Progenitor cell of endocrine pancreas (in vitro differentiated cells): ENCODE measurements at places on chromosomes 16 and 17.
A peak's percentile ranks its signal among the peaks of the same experiment; 100 is the strongest.

- no peaks in the 10 kb centered on the region for H3K36me3 ChIP-seq
- no peak overlapping the region for H3K27ac ChIP-seq
- H3K27me3 ChIP-seq, result peaks cover 27% of the 10 kb centered on the region
- DNase-seq, result no peak
Measured at GRCh38 chr17:4580291-4580690, 4.0 kb upstream of the SMTNL2 start.

GRCh38 chr17:46063241-46063640 is 64.2 kb downstream of the STH start:
- no peak overlapping the region for H3K27ac ChIP-seq
- peaks cover 24% of the 10 kb centered on the region for H3K36me3 ChIP-seq
- no peaks in the 10 kb centered on the region for H3K27me3 ChIP-seq
- H3K4me3 ChIP-seq, result no peak overlapping the region
- H3K4me1 ChIP-seq, result peaks cover 11% of the 10 kb centered on the region

DNA sequence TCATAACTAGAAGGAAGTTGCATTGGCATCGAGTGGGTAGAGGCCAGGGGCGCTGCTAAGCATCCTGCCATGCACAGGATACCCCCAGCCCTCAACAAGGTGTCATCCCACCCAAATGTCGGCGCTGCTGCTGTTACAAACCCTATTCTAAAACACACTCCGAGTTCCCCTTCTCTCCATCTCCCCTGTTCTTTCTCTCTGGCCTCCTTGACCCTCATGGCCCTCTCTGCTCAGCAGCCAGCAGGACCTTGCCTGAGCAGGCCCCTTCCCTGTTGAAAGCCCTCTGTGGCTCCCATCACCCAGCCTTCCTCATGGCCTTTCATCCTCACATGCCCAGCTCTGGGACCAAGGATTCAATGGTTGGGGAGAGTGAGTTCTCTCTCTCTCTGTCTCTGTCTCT is 22.3 kb upstream of the CACNG5 start:
- no peak overlapping the region for H3K4me3 ChIP-seq
- H3K36me3 ChIP-seq, result no peaks in the 10 kb centered on the region
- no peak for DNase-seq
- no peak overlapping the region for H3K27ac ChIP-seq
- H3K4me1 ChIP-seq, result no peaks in the 10 kb centered on the region

DNA sequence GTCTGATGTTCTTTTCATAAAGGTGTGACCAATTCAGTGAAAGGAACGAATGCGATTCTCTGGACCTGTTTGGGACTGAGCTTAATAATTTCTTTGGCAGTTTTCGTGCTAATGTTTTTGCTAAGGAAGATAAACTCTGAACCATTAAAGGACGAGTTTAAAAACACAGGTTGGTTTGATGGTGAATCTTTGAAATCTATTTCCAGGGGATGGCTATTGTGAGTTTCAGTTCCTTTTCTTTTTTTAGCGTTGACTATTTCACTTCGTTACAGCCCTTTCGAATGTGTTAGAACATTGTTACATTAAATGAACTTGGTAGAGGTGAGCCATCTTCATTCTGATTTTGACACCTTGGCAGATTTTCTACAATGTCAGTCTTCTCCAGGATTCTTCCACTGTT is 1.2 kb downstream of the TNFRSF17 start:
- no peaks in the 10 kb centered on the region for H3K27me3 ChIP-seq
- no peak for DNase-seq
- peaks cover 6% of the 10 kb centered on the region for H3K4me1 ChIP-seq
- H3K27ac ChIP-seq, result no peak overlapping the region
- H3K4me3 ChIP-seq, result no peak overlapping the region
- H3K36me3 ChIP-seq, result no peaks in the 10 kb centered on the region

GRCh38 chr16:68377667-68378393 is 67.0 kb downstream of the PRMT7 start:
- no peak for DNase-seq
- no peak overlapping the region for H3K27ac ChIP-seq
- peaks cover 16% of the 10 kb centered on the region for H3K27me3 ChIP-seq
- peaks cover 25% of the 10 kb centered on the region for H3K4me1 ChIP-seq
- H3K36me3 ChIP-seq, result no peaks in the 10 kb centered on the region
- H3K4me3 ChIP-seq, result no peak overlapping the region

- DNase-seq, result no peak
- H3K27ac ChIP-seq, result no peak overlapping the region
- H3K27me3 ChIP-seq, result peaks cover 23% of the 10 kb centered on the region
- no peak overlapping the region for H3K4me3 ChIP-seq
- peaks cover 32% of the 10 kb centered on the region for H3K4me1 ChIP-seq
Measured at GRCh38 chr16:54488729-54489128, 202.1 kb upstream of the IRX3 start.

DNA sequence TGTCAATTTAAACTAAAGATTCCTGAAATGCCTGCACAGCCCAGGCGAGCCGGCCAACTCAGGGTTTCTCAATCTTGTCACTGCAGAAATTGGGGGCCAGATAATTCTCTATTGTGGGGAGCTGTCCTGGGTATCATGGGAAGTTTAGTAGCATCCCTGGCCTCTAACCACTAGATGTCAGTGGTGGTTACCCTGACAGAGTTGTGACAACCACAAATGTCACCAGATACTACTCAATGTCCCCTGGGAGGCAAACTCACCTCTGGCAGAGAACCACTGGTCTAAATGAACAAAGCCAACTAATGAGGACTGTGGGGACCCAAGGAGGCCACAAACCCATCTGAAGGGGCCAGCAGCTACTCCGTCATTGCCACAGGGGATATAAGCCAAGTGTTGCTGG is 90.9 kb downstream of the MYH11 start:
- H3K27ac ChIP-seq, result no peak overlapping the region
- H3K27me3 ChIP-seq, result peaks cover 17% of the 10 kb centered on the region
- no peak for DNase-seq
- no peaks in the 10 kb centered on the region for H3K36me3 ChIP-seq

DNA sequence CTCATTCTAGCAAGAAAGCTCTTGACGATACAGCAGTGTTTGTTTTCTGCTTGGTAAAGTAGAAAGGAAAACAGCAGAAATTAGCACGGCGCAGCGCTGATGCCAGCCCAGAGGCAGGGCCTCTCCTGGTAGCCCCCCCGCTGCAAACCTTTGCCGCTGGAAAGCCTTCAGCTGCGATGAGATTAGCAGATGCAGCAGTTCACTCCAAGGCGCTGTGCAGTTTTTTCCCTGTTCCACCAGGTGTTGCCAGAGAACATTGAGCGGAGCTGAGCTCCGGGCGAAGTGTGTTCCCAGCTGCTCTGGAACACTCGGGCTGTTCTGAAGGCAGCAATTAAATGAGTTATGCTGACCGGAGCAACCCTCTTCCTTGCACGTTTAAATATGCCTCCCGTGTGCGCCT is 72.5 kb downstream of the RBFOX1 start:
- peaks cover 33% of the 10 kb centered on the region for H3K27me3 ChIP-seq
- no peaks in the 10 kb centered on the region for H3K36me3 ChIP-seq
- DNase-seq, result peak; percentile 26
- H3K4me3 ChIP-seq, result no peak overlapping the region

DNA sequence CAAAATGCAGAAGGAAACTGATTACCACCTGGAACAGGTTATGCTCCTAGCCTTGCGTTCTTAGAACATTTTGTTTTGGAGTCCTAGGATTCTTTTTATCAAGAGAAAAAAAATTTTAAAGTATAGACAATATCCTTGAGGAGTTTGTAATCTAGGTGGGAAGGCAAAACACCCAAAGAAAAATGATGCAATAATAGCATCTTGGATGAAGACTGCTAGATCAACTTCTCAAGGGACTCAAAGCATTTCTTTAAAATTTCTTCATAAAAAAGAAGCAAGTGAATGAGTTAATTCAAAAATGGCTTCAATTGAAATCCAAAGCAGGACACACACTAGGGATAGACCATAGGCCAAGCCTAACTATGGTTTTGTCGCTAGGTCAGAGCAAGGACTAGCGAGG is 515.8 kb upstream of the ZFHX3 start:
- peaks cover 54% of the 10 kb centered on the region for H3K27me3 ChIP-seq
- no peaks in the 10 kb centered on the region for H3K36me3 ChIP-seq
- peaks cover 4% of the 10 kb centered on the region for H3K4me1 ChIP-seq
- DNase-seq, result no peak
- H3K4me3 ChIP-seq, result no peak overlapping the region

- no peak overlapping the region for H3K4me3 ChIP-seq
- H3K4me1 ChIP-seq, result peaks cover 9% of the 10 kb centered on the region
- H3K36me3 ChIP-seq, result no peaks in the 10 kb centered on the region
- no peak overlapping the region for H3K27ac ChIP-seq
- no peak for DNase-seq
Measured at GRCh38 chr17:7112510-7113108, 2.0 kb downstream of the ASGR2 start.

GRCh38 chr17:41060052-41060604 is at the start of gene KRTAP2-3:
KRTAP2-3 (minus strand) TSS chr17:41060114; CDS start chr17:41060050, 64 bp downstream.
- no peak within 1 kb of the TSS for H3K4me3 ChIP-seq
- H3K27ac ChIP-seq, result peak within 1 kb of the TSS; percentile 87
- no peak for DNase-seq
- peaks cover 10% of the 10 kb centered on the region for H3K4me1 ChIP-seq
- no peaks in the 10 kb centered on the region for H3K27me3 ChIP-seq

DNA sequence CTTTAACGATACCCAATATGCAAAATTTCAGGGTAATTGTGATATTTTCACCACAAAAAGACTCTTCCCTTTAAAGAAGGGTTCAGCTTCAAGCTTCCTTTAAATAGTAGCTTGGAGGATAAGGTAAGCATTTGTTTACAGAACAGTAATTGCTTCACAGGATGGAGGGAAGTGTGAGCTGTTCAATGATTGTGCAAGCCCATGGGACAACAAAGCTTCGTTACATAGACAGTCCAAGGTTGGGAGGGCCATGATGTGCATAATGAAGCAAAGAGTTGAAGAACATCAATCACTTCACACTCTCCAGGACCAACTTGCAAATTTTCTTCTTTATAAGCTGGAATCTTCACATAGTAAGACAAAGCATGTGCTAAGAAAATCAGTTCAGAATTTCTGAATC is 145.0 kb upstream of the ASIC2 start:
- no peaks in the 10 kb centered on the region for H3K36me3 ChIP-seq
- H3K27ac ChIP-seq, result no peak overlapping the region
- no peak overlapping the region for H3K4me3 ChIP-seq
- no peaks in the 10 kb centered on the region for H3K4me1 ChIP-seq
- no peaks in the 10 kb centered on the region for H3K27me3 ChIP-seq
- no peak for DNase-seq

- DNase-seq, result no peak
- peaks cover 7% of the 10 kb centered on the region for H3K4me1 ChIP-seq
- peaks cover 3% of the 10 kb centered on the region for H3K36me3 ChIP-seq
- no peaks in the 10 kb centered on the region for H3K27me3 ChIP-seq
- no peak overlapping the region for H3K27ac ChIP-seq
Measured at GRCh38 chr17:81221371-81221841, 1.4 kb downstream of the CEP131 start.

DNA sequence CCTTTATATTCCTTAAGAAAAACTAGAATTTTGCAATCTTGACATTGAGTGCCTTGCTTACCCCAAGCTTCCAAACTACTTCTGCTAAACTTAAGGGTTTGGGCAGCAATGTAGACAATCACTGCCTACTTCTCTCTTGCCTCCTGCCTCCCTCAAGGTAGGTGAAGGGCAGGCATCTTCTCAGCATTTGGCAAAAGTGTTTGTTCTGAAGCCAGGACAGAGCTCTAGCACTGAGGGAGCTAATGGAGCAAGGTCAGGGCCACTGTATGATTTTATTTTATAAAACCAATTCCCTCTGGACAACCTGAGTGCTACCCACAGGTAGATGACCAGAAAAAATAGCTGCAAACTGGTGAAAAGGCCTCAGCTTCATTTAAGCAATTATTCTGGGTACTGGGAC is 111.8 kb downstream of the IRX3 start:
- no peak for DNase-seq
- no peaks in the 10 kb centered on the region for H3K36me3 ChIP-seq
- H3K27ac ChIP-seq, result peak overlapping the region; percentile 76
- H3K4me3 ChIP-seq, result peak overlapping the region; percentile 32

GRCh38 chr17:72455562-72455961 is 334.7 kb downstream of the SOX9 start:
- peaks cover 2% of the 10 kb centered on the region for H3K36me3 ChIP-seq
- peak overlapping the region; percentile 73 for H3K27ac ChIP-seq
- H3K27me3 ChIP-seq, result peaks cover 4% of the 10 kb centered on the region
- peaks cover 23% of the 10 kb centered on the region for H3K4me1 ChIP-seq

DNA sequence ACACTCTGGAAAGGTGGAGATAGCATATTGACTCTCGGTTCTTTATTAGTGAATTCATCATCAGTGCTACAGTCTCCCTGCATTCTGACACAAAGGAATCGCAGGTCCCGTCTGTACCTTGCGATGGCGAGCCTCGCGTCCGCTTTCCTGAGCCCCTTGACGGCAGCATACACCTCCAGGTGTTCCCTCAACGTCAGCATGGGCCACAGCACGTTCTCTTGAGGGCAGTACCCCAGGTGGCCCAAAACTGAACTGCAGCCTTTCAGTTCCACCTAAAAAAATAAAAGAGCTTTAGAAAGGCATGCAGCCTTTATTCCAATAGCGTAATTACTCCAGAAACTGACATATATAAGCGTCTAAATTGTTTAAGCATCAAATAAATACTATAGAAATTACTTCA is 24.2 kb upstream of the ABCA9 start:
- peaks cover 1% of the 10 kb centered on the region for H3K36me3 ChIP-seq
- H3K4me3 ChIP-seq, result no peak overlapping the region
- DNase-seq, result peak; percentile 22

DNA sequence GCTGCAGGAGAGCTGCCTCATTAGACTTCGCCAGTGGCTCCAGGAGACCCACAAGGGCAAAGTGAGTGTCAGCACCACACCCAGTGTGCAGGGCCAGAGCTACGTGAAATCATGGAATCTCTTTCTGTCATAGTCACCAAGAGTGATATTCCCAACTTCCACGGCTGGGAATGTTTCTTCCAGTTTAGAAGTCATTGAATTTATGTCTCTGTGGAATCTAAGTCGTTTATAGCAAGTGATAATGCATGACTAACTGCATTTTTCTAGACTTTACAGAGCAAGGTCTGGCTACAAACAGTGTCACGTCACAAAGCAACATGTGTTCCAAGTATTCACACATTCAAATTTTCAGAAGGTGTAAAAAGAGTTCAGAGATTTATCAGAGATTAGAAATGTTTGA is 55.5 kb downstream of the SEC14L1 start:
- DNase-seq, result no peak
- H3K4me3 ChIP-seq, result no peak overlapping the region
- H3K27me3 ChIP-seq, result no peaks in the 10 kb centered on the region
- no peak overlapping the region for H3K27ac ChIP-seq

- no peaks in the 10 kb centered on the region for H3K36me3 ChIP-seq
- no peaks in the 10 kb centered on the region for H3K4me1 ChIP-seq
- DNase-seq, result no peak
- H3K4me3 ChIP-seq, result no peak overlapping the region
- H3K27ac ChIP-seq, result no peak overlapping the region
Measured at GRCh38 chr17:1241929-1242328, 28.3 kb upstream of the BHLHA9 start.
